Esophagus squamous epithelium (tissue), 5 donors: ENCODE measurements at places on chromosomes 1 and 21.
A peak's percentile ranks its signal among the peaks of the same experiment; 100 is the strongest.

- no peak for DNase-seq
Observed at GRCh38 chr1:210377731-210378333, 49.1 kb downstream of the HHAT start.

GRCh38 chr1:194043984-194044755 lies 857.8 kb upstream of the B3GALT2 start:
- DNase-seq = no peak

- no peak for DNase-seq
Observed at GRCh38 chr1:152519851-152520250, 5.6 kb downstream of the CRCT1 start.

DNA sequence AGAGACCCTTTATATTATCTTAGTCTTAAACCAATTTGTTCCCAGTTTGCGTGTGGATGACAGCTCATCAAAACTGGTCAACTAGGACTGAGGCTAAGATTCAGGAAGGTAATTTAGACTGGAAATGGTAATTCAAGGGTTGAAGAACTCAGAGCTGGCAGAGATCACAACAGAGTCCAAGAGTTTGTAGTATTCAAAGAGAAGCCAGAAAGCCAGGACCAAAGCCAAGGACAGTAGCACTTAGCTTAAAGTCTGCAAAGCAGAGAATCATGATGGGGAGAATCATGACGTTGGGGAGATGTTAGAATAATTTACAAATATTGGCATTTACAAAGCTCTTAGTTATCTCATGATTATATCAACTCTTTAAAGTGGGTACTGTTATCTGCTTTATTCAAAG lies 32.6 kb downstream of the RNF11 start:
- no peak for DNase-seq

GRCh38 chr1:241999026-241999425 lies at the start of gene MAP1LC3C:
MAP1LC3C (minus strand) TSS chr1:241999098; CDS start chr1:241999008, 90 bp downstream.
- DNase-seq = no peak

GRCh38 chr1:200290010-200290685 lies 119.7 kb downstream of the ZNF281 start:
- DNase-seq = no peak

DNA sequence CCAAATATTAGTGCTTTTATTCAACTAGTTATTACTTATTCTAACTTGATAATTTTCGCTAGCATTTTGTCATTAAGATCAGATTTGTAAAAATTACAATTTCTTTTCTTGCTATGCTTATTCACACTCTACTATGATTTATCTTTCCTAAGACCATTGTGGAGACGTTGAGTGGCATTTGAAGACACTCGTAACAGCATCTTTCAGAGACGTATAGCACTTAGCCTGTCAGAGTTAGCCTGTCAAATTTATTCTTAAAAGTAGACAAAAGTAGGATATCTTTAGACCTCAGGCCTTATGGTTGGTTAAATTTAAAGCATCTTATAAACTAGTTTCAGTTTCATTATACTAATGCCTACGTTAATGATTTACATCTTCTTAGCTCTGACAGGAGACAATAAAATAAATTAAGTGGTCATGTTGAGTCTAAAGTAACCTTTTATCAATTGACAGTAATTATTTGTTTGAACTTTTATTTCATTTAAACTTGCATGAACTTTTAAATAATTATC lies 1410.1 kb downstream of the MRPL39 start:
- DNase-seq = no peak

GRCh38 chr21:18411565-18411964 lies 8.0 kb upstream of the TMPRSS15 start:
- DNase-seq = no peak

GRCh38 chr1:58809325-58810010 lies 25.6 kb upstream of the JUN start:
- DNase-seq = no peak

GRCh38 chr1:181129771-181130606 lies 41.5 kb downstream of the IER5 start:
- DNase-seq = no peak

DNA sequence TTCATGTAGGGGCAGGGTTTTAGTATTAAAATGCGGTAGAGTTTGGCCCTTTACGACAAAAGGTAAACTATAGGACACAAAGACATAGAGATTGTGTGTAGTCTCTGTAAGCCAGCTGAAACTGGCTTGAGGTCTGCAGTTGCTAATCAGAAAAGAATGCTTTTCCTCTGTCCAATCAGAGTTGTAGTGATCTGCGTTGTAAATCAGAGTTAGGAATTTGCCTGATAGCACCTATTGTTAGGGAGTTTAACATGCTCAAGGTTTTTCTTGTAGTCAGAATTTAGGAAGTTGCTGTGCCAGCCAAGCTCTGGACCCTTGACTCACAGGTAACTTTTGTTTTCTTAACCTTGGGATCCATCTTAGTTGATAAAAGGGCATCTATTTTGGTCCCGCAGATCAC lies 61.2 kb upstream of the VTCN1 start:
- DNase-seq = no peak

- DNase-seq = no peak
Observed at GRCh38 chr1:170593173-170594011, 61.4 kb downstream of the GORAB start.

- DNase-seq = no peak
Observed at GRCh38 chr1:195958131-195958530, 650.1 kb downstream of the KCNT2 start.

GRCh38 chr1:21904704-21905520 lies 32.2 kb downstream of the HSPG2 start:
- peak; percentile 27 for DNase-seq

DNA sequence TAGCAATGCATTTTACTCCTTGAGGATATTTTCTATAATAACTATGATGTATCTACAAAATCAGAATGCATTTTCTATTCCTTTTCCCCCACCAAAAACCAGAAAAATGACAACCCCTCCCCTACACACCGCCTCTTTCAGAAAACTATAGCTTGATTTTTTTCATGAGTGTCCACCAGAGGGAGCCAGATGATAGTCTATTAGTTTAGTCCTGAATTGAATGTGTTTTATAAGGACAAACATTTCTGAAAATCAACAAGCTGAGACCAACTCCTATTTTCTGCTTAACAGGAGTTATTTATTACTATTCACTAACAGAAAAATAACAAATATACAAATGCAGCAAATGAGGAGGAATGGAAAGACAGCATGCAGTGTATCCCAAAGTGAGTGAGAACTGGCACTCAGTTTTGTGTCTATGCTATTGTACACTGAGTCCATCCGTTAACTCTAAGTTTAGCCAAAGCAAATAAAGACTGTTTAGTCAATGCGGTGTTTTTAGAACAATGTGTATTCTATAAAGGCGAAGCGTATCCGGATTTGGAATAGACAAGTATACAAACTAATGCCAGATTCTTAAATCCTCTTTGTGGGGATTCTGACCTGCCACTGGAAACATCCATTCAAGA lies 182.6 kb downstream of the VAV3 start:
- no peak for DNase-seq

- no peak for DNase-seq
Observed at GRCh38 chr1:59025201-59025600, 241.4 kb upstream of the JUN start.

GRCh38 chr1:112505878-112506277 lies 2.9 kb upstream of the WNT2B start:
- no peak for DNase-seq

GRCh38 chr1:81598623-81599022 lies 202.1 kb upstream of the ADGRL2 start:
- DNase-seq = no peak

- DNase-seq = no peak
Observed at GRCh38 chr21:34536820-34537219, 24.8 kb upstream of the KCNE1 start.

GRCh38 chr1:244836135-244836521 lies 670 bp downstream of the COX20 start:
- no peak for DNase-seq

DNA sequence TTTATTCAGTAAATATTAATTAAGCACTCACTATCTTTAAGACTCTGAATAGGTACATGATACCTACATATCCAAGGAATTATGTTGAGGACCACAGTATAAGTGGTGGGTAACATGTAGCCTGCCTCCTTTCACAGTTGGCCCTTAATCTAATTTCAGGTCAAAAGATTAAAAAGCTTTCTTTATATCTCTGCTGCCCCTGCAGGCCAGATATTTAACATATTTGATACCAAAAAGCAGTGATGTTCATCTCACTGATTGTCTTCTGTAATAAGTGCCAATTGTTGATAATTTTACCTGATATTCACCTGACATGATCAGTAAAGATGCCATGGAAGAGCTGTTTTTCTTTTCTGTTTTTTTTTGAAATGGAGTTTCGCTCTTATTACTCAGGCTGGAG lies 36.5 kb downstream of the RLF start:
- no peak for DNase-seq

- no peak for DNase-seq
Observed at GRCh38 chr1:167645140-167645541, 15.1 kb downstream of the RCSD1 start.

DNA sequence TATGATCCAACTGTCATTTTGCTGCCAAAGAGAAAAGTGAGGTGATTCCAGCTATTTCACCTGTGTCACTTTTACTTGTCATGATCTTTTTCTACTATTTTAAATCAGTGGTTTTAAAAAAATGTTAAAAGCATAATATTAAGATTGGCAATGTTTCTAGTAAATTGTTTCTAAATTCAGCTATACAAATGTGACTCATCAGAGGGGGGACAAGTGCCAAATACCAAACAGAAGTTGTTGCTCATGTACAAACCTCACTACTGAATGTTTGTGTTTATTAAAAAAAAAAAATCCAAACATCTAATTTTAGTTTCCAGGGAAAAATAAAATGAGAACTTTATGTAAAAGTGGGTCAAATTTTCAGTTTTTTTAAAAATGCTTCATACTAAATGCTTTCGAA lies 346.2 kb upstream of the SNX7 start:
- no peak for DNase-seq

DNA sequence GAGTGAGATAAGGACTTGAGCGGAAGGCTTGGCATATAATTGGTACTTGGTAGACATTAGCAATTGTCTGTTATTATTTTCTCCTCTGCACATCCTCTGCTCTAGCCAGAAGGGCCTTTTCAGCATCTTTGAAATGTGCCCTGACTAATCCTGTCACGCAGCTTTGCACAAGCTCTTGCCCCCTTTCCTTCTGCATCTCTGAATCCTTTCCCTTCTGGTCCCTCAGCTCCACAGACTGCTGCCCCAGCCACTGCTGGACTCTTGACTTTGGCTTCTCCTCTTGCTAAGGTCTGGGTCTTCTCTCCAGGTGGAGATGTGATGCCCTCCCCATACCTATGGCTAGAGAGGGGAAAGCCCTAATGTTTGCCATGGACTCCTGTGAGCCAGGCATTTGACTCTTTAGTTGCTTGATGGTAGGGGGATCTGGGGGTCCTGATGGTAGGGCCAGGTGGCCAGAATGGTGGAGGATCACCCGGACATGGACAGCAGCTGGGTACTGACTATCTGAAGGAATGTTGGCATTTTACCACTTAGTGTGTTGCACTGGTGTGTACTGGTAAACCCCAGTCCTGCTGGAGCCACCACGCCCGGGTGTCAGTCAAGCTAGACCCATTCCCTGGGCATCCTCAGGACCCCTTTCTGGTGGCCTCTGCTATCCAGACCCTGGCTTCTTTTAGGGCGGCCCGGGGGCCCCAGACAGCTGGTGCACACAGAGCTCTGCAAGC lies 4.4 kb downstream of the HPCA start:
- DNase-seq = no peak

GRCh38 chr1:200624679-200625335 lies 4.3 kb upstream of the KIF14 start:
- DNase-seq = no peak

GRCh38 chr1:3432306-3432705 lies 22.2 kb upstream of the ARHGEF16 start:
- DNase-seq = no peak

DNA sequence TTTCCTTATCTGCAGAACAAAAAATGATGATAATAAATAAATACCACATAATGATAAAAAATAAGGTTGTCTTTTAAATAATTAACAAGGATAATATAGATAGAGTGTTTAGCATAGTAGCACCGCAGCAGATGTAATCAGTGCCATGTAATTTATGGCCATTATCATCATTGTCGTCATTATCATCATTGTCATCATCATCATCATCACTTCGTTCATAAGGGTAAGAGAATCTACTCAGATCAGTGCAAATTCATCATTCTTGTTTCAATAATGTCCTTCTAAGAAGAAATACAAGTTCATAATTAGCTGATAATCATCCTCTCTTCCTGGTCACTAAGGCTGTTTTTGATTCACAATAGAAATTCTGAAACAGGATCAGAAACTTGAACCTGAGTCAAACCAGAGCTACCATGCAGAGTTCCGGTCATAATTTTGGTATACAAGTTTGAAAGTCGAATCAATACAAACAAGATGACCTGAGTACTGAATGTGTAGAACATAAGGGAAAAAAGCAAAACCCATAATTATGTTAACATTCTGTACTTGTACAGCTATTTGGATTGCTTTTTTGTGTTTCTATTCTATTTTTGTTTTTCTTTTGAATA lies 172.0 kb downstream of the LRRC40 start:
- DNase-seq = no peak

GRCh38 chr1:231193710-231194340 lies 32.0 kb downstream of the TRIM67 start:
- DNase-seq = no peak

GRCh38 chr1:41160498-41161110 lies 81.5 kb downstream of the SCMH1 start:
- DNase-seq = no peak

GRCh38 chr1:19423130-19423529 lies 62.2 kb downstream of the CAPZB start:
- no peak for DNase-seq

- DNase-seq = no peak
Observed at GRCh38 chr1:1974834-1975233, 28.8 kb downstream of the CFAP74 start.

- no peak for DNase-seq
Observed at GRCh38 chr1:2504225-2504948, 22.0 kb downstream of the PANK4 start.

- no peak for DNase-seq
Observed at GRCh38 chr1:175742790-175743459, 470 bp downstream of the TNR start.

GRCh38 chr1:107467286-107467685 lies 326.4 kb downstream of the NTNG1 start:
- no peak for DNase-seq

- DNase-seq = no peak
Observed at GRCh38 chr1:109181085-109181806, 32.5 kb upstream of the SARS1 start.
